ENCODE measurements at places on chromosomes 1 and 21. TPM values are rescaled to one million over a fixed set of nuclear protein-coding genes. Genes with fewer than 3 reads are reported as not detected.

MFAP2 gene
- total RNA-seq, result 5.6 TPM

DCDC2B gene
- not detected for total RNA-seq

TUT4 gene
- total RNA-seq, result 159 TPM

KLHDC9 gene
- 0.78 TPM for total RNA-seq

NCF2 gene
- total RNA-seq, result 4.8 TPM

PLA2G5 gene
- total RNA-seq, result 0.16 TPM

REN gene
- total RNA-seq, result not detected

RRAGC gene
- 19.0 TPM for total RNA-seq

S100B gene
- total RNA-seq, result 6.9 TPM

VANGL2 gene
- total RNA-seq, result 12.5 TPM

Measured in occipital lobe (tissue), 3 donors.